ENCODE measurements at places on chromosomes 3 and 15.
A peak's percentile ranks its signal among the peaks of the same experiment; 100 is the strongest.

- no peak for DNase-seq
These were observed 191.8 kb upstream of the CGNL1 start for GRCh38 chr15:57184502-57184901.

- no peak for DNase-seq
These were observed 41.8 kb upstream of the GOLM2 start for GRCh38 chr15:44246521-44247268.

DNA sequence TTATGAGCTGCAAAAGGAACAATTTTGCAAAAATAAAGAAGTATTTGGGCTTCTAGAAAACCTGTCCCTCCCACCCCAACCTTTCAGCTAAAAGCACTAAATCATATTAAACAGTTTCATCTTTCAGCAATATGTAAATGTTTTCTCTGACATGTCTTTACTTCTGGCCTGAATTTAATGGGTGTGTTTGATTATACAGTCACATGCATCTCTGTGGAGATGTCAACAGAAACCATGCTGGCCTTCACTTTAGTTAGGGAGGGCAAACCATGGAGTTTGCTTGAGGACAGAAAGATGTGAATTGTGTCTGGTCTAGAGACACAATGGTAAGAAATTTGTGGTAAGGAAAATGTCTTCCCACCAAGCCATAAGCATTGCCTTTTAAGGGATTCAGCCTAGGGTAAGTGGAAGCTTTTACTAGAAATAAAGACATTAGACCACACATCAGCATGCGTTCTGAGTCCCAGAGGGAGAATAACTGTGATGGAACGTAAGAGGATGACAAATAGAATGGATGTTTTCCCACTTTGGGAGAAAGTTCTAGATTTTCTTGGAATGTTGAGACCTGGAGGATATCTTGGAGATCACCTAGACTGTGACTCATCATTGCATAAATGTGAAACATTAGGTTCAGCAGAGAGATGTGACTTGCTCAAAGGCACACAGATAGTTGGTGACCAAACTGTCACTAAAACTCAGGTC, 68.9 kb downstream of the ST8SIA2 start:
- no peak for DNase-seq

GRCh38 chr15:50939911-50940310, 31.4 kb downstream of the AP4E1 start:
- DNase-seq: no peak

DNA sequence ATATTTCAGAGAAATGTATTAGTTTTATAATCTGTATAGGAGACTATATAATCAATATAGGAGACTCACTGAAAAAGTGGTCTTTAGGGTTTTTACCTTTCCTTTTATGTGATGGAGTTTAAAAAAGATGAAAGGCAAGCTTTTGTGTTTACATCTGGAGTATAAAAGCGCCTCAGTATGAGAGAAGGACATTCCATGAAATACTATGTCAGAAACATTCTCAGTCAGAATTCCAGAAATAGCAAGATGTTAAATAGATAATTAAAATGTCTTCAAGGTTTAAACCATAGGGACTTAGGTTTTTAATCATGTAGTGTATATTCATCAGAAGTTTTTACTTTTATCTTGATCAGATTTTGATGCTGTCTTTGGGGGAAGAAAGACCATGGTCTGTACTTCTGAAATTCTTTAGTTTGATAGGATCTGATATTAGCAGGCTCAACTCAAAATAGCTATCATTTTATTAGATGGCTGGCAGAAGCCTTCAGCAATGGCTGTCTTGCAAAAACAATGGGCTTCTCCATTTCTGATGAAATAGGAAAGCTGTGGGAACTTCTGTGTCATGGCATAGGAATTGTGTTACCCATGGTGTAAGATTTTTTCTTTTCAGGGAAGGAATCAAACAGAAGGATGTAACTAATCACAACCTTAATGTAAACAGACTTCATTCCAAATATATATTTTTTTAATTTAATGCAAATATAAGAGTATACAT, 209.6 kb upstream of the PLSCR5 start:
- no peak for DNase-seq

DNA sequence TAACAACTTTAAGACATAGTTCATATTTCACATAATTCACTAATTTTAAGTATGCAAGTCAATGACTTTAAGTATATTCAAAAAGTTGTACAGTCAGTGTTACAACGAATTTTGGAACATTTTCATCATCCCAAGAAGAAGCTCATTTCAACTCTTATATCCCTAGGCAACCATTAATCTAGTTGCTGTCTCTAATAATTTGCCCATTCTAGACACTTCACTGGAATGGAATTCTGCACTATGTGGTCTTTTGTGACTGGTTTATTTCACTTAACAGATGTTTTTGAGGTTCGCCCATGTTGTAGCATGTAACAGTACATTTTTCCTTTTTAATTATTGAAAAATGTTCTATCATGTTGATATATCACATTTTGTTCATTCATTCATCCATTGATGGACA, 104.2 kb upstream of the SPRED1 start:
- DNase-seq: no peak

GRCh38 chr3:171095063-171095462, 68.5 kb upstream of the SLC2A2 start:
- no peak for DNase-seq

- DNase-seq: peak; percentile 1
These were observed 62.4 kb upstream of the SLC24A5 start for GRCh38 chr15:48058371-48058770.

GRCh38 chr3:178389258-178389657, 147.0 kb upstream of the KCNMB2 start:
- no peak for DNase-seq

DNA sequence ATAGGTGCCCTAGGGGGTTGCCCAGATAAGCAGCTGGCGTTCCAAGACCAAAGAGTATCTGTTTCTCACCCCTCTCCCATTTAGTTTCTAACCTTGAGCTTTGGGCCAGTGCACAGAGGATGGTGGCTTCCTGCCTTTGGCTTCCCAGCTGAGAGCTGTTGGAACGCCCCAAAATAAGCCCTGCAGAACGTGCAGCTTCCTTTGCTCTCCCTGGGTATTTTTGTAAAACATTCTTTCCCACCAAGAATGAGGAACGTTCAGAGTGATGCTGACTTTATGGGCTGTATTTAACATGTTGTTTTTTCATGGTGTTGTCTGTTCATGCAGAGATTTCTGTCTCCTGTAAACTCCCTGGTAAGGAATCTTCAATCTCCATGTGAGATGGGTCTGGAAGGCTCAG, 63.8 kb downstream of the LPP start:
- DNase-seq: no peak

DNA sequence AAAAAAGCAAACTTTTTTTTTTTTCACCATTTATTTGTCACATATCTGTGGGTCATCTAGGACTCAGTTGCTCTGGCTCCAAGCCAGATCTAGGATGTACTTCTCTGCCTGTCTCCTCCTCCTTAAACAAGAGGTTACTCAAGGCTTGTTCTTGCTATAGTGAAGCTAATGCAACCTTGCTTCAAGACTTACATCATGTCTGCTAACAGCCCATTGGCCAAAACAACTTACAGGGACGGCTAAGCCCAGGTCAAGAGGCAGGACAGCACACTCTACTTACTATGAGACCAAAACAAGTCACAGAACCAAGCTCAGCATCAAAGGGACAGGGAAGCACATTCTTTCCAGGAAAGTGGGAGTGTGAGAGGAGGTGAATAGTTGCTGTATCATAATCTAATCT, 123.8 kb upstream of the BNIP2 start:
- no peak for DNase-seq

GRCh38 chr15:54815556-54815955, 381.2 kb downstream of the RSL24D1 start:
- peak; percentile 66 for DNase-seq

DNA sequence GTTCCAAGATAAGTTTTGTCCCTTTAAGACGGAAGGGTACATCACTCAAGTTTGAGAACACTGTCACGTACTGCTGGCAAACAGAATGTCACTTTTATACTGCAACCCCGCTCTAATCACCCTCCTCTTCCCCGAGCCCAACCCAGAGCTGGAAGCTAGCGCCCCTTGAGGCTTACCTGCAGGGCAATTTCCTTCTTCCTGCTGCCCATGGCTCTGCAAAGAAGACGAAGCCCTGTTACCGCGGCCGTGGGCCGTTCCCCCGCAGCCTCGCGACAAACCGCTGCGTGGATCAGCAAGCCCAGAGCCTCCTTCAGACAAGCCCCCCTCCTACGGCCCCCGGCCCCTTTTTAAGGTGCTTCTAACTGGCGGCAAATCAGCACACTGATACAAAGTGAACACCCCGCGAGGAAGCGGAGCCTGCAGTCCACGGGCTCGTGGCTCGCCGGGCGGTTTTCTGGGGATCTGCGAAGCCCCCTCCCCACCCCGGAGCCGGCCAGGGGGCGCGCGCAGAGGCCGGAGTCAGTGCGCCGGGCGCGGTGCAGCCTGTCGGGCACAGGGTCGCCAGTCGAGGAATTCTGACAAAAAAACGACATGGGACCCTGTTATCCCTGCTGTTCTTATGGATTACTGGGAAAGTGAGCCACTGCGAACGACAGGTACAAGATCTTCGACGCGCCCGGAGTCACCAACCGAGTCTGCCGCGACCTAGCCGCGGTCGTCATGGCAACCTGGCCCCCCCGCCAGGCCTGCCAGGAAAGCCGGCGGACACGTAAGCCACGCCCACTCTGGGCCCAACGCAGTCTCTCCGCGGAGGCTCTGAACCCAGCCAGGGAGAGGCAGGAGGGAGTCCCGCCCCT, at the start of gene NME9:
NME9 (minus strand) TSS at position 725 of the 857 bp plus-strand sequence; CDS start at position 209, 516 bp downstream.
- DNase-seq: peak; percentile 97

GRCh38 chr3:157128771-157129681, 30.9 kb downstream of the CCNL1 start:
- no peak for DNase-seq

DNA sequence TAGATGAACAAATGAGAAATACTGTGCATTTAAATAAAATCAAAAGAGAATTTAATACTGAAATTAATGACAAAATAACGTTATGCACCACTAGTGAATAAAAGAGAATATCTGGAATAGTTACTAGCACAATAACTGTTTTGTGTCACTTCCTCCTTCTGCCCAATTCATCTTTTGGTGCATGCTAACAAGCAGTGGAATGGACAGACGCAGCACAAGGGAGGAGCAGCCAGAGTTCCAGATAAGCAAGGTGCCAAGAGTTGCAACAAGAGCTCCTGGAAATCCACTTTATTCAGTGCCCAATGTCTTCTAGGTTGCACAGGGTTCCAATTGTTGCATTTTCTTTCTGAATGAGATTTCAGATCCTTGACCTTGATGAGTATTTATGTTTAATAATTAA, 66.5 kb upstream of the PLXND1 start:
- DNase-seq: peak; percentile 72

Data from hematopoietic multipotent progenitor cell treated with erythropoietin and hydrocortisone succinate and interleukin-3 and kit ligand, for 4 days (in vitro differentiated cells).